ENCODE measurements at places on chromosomes 3 and 15.
A peak's percentile ranks its signal among the peaks of the same experiment; 100 is the strongest.

DNA sequence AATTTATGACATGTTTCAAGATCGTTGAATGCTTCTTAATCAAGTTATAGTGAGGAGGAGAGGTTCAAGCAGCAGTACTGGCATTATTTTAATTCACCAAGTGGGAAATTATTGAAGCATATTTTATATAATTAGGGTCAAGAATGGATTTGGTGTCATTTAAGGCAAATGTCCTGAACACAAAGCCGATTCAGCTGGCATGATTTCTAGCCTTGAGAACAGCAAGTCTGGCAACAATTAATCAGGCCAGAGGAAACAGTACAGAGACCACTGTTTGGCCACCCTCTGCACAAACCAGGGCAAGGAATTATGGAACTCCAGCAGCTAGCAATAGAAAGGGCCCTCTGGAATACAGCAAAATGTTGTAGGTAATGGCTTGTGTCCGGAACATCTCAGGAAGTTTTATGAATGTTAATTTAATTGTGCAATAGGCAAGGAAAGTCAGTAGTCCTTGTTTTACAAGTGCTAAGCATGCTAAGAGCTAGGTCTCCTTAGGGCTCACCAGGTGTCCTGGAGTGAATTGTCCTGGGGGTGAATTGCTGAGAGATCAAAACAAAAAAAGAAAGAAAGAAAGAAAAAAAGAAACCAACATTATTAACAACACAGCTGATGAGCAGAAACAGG is 38.7 kb upstream of the SNRK start:
- no peak for DNase-seq

DNA sequence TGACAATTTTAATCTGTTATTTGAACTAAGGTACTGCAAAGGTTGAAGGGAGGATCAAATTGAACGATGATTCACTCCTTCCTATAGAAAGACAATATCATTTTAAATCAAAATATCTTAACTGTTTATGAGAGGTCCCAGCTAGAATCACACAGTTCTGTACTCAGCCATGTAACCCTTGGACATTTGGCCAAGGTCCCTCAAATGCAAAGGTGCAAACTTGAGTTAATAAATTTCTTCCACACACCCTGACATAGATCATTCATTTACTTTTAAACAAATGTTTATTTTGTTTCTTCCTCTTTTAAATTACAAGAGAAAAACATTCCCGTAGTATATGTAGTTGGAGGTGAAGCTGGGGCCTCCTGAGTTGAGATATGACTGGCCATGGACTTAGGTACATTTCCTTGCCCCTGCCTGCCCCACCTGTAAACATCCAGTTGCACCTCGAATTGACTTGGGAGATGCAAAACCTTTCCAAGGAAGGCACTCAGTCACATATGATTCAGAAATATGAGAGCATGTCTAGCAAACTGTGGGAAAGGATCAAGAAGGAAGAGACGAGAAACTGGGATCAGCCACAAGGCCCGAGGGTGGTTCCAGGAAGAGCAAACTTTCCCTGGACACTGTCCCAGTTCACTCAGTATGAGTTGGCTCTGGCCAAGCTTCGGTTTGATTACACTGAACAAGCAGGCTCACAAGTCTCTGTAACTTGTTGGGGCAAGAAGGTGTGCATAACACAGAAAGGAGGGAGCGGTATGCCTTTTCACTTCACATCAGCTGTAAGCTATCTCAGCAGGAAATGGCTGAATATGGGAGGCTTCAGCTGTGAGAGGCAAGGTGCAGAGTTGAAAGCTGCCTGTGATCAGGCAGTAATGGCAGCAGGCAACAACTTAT is 6.7 kb downstream of the TNFSF10 start:
- DNase-seq: no peak

DNA sequence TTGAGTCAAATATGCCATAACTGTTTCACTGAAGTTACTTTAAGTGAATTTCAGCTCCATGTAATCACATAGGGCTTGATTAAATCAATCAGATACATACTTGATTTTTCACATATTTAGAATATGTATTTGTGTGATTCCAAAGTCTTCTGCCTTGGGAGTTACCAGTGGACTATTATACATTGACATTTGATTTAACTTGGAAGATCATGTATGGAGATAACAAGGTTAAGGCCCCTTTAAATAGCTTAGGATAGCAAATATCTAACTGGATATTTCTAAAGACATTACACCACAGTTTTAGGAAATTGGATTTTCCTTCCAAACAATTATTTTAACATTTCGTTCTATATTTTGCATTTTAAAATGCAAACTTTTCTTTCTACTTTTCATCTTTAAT is 405.0 kb downstream of the RAP2B start:
- DNase-seq: no peak

DNA sequence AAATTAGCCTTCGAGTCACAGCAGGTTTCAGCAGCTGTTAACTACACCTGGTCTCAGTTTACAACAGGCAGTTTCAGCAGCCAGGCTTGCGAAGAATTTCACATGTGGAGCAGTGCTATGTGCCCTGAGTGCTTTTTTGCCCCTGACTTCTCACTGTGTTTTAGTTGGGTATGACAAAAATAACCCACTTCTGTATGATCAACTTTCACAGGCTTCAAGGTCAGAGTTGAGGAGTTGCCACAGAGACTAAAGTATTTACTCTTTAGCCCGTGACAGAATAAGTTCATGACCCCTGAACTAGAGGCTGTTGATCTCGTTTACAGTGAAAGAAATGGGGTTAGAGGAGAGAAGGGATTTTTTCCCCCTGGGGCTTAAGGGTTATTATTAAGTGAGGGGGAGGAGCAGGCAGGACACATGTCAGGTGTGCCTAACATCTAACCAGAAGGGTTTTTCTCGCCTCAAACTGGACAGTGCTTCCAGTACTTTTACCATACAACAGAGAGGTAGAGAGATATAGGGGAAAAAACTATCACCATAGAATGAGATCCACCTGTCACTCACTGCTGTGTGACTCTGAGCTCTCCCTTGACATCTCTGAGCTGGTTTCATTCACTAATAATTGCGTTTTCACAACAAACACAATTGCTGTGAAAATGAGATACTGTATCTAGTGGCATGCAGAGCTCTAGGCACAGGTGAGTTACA is 14.0 kb upstream of the TOPBP1 start:
- no peak for DNase-seq

DNA sequence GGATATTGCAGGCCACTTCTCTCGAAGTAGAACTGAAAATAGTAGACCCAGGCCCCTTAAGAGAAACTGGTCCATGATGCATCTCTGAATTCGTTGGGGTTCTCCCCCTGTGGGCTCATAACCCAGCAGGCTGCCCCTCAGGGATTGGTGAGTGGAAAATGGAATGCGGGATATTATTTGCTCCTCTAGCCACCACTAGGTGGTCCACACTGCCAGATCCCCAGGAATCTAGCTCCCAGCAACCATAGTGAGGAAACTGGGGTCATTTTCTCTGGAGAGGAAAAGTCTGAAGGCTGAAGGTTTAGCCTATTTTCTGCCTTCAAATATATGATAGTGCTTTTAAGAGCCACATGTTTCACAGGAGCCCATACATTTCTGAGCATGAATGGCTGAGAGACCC is 6.7 kb downstream of the CX3CR1 start:
- no peak for DNase-seq

DNA sequence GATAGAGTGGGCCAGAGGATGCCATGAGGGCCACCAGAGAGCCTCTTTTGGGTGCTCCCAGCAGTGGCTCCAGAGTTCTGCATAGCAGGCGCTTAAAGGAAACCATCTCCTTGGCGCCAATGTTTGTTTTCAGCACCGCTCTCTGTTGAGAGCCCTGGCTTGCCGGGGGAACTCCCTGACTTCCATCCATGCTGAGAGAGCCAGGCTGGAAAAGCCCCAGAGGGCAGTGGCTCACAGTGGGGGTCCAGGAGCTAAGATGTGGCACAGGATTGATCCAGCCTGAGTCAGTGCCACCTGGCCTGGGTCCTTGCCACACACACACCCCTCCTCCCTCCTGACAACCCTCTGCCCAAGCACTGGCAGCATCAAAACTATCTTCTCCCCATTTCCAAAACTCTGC is 50.4 kb upstream of the HACD2 start:
- no peak for DNase-seq

- no peak for DNase-seq
Measured at GRCh38 chr3:188187053-188187452, 33.1 kb downstream of the LPP start.

GRCh38 chr3:132659000-132659364 is 627 bp downstream of the ACAD11 start:
- DNase-seq: no peak

GRCh38 chr15:41957021-41957897 is 15.1 kb downstream of the EHD4 start:
- no peak for DNase-seq

GRCh38 chr3:152272771-152273242 is 4.1 kb downstream of the MBNL1 start:
- DNase-seq: no peak

- no peak for DNase-seq
Measured at GRCh38 chr15:44633603-44634002, 29.9 kb downstream of the SPG11 start.

DNA sequence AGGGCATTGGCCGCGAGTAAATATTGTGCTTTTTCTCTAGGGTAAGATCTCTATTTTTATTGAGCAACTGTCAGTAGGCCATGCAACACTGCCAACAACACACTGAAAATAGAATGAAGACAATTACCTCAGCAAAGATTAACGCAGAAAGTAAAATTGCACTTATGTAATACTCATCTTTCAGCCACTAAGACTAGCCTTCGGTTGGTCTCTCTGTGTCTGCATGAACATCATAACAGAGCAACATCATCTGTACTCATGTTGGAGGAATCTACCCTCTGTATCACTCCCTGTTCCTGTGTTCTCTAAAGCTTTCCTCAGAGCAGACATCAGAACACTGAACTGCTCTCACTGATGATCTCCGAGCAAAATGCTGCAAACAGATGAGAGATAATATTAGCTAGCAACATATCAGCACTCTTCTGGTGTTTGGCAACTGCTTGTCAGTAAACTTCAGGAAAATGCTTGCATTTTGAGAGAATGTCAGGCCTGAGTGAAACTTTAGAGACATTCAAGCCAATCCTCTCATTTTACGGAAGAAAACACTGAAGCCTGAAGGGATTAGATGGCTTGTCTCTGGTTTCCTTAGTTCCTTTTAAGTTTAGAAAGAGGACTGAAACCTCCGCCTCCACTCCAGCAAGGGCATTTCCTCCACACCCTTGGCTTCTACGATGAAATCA is 8.4 kb upstream of the LRRC3B start:
- DNase-seq: no peak

DNA sequence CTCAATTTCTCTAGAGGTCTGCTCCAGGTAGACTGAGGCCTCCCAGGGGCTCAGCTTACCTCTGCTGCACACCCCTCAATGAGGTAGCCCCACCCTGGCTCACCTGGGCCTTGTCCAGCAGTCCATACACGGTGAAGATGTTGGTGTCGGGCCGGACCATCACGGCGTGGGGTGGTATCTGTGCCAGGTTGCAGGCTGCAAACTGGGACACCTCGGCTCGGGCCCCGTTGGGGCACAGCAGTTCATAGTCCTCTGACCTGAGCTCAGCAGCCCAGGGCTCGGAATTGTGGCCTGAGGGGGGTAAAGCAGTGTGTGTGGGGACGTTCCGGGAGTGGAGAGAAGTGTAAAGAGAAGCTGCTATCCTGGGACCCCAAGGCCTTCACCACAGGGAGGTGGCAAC is 23.2 kb downstream of the MELTF start:
- DNase-seq: no peak

- no peak for DNase-seq
Measured at GRCh38 chr15:74873756-74874424, 725 bp upstream of the SCAMP2 start.

GRCh38 chr3:46909535-46910161 is 32.1 kb downstream of the PTH1R start:
- DNase-seq: peak; percentile 82

DNA sequence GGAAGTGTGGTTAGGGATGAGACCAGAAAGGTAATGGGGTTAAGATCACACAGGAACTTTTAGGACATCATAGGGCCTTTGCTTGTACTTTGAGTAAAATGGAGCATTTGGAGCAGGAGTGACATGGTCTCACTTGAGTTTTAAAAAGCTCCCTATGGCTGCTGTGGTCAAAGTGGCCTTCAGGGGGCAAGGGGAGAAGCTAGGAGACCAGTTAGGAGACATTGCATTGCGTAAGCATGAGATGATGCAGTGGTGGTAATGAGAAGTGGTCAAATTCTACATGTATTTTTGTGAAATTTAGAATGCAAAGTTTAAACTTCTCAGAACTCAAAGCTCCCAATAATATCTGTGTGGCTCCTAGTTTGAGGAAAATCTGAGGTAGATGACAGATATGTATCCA is 27.9 kb downstream of the MED12L start:
- no peak for DNase-seq

- no peak for DNase-seq
Measured at GRCh38 chr3:59535791-59536221, 486.0 kb upstream of the CFAP20DC start.

DNA sequence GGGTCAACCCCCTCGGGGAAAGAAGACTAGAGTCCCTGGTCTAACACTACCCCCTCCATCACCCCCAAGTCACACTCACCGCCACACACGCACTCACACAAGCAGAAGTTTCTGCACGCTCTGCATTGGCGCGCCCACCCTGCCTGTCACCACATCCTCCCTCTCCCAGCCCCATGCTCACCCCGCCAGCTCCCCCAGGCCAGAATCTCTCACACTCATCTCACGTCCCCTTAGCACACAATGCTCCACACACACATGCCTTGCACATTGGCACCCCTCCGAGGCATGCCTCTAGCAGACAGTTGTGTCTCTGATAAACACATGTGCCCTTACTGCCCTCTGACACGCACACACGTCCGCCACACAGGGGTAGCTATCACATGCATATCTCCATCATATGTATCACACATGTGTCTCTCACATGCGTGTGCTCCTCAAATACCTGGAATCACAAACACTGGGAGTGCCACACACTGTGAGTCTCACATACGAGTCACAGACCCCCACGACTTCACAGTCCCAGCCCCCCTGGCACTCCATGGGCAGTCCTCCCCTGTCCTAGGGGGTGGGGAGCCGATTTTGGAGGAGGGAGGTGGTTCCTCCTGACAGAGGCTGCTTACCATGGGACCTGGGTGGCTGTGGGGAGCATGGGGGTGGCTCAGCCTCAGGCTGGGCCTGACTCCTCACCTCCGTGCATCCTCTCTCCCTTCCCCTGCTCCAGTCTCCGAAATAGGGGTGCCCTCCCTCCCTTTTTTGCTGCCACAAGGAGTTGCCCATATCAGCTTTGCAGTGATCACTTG is 898 bp downstream of the FBLN2 start:
- DNase-seq: no peak
